NCI-H82 (cell line): ENCODE measurements at places on chromosomes 11 and 22.

GRCh38 chr11:45852712-45853101 lies 5.4 kb downstream of the CRY2 start:
- DNase-seq, result no peak

DNA sequence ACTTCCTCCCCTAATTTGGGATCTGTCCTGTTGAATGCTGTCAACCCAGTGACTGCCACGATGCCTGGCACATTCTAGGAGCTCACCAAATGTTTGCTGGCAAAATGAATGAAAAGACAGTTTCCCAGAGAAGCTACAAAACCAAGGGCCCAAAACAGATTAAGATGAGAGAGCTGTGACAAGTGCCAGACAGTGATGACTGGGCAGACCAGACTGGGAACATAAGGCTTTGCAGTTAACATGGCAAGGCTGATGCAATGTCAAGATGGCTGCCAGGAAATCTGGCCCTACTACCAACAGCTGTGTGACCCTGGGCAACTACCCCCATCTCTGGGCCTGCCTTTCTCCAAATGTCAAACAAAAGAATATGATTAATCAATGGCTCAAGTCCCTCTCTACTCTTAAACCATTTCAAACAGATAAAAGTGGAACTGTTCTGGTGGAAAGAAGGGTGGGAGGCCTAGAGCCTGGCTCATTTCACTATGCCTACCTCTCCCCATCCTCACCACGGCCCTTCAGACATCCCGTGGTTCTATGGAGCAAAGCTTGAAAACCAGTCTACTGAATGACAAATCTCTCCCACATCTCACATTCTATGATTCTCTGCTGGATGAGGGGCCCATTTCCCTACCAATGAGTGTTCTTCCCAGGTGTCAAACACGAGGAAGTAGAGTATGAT lies 12.8 kb downstream of the AP1B1 start:
- peak; percentile 4 for DNase-seq

GRCh38 chr22:46287873-46288751 lies 8.6 kb upstream of the GTSE1 start:
- no peak for DNase-seq

DNA sequence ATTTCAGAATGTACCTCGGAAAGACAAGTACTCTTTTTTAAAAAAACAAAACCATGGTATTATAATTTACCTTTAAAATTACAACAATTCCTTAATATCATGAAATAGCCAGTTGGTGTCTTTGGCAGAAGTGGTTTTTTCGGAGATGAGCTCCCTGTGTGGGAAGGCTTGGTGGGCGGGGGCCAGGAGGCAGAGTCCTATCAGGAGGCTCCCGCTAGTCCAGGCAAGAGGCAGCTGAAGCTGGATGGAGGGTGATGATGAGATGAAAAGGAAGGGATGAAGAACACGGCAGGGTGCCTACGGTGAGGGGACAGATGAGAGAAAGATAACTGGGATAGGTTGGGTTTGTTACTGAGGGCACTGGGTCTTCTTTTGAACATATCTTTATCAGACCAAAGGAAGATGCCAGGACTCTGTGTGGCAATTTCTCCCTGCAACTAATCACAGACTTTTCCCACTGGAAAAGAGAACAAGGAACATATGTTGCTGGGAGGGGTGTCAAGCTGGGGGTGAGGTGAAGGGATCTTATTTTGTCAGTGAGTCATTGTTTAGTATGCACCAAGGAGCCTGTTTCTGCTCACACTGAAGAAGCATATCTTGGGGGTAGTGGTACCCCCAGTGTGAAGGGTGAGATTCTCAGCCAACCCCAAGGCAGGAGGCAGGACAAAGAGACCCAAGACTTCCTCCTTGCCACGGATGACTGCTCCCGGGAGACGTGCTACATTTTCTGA lies 91.5 kb upstream of the YWHAH start:
- DNase-seq, result no peak

GRCh38 chr22:16586991-16587390 lies 5.6 kb downstream of the CCT8L2 start:
- DNase-seq, result no peak

- no peak for DNase-seq
These were observed 181.1 kb downstream of the MIAT start for GRCh38 chr22:26838471-26838825.

- DNase-seq, result no peak
These were observed 41.0 kb downstream of the FDX1 start for GRCh38 chr11:110470716-110471115.

DNA sequence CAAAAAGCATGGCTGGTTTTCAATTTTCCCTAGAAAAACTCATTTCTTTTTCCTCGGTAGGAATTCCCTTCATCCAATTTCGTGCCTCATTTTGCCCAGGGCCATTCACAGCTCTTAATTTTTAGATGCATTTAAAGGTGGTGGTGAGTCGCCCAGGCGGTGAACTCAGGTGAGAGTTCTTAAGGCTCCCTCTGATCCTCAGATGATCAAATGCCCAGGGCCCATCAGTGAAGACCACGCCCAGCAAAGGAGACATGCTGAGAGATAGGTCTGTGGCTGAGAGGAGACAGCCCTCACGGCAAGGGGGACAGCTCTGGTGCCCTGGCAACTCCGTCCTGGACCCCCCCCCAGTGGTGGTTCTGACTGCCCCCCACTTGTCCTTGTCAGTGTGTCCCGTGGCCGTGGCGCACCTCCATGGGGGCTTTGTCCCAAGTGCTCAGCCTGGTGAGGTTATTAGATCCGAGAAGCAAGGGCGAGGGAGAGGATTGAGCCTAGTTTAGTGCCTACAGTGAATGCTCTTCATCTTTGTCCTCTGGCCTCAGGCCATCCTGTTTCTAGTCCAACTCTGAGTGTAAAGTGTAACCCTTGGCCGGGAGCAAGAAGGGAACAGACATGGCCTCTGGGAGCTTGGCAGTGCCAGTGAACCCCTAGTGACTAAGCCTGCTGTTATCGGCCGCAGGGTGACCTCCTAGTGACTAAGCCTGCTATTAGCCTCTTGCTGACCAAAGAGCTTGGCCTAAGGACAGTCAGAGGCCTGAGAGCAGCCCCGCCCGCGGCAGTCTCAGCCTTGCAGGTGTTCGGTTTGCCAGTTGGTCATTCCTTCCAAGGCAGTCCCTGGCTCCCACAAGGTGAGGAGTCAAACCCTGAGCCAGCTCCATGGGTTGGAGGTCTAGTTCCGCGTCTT lies 83.5 kb downstream of the CTTN start:
- no peak for DNase-seq

GRCh38 chr11:1237851-1238250 lies 15.0 kb downstream of the MUC5B start:
- DNase-seq, result no peak

DNA sequence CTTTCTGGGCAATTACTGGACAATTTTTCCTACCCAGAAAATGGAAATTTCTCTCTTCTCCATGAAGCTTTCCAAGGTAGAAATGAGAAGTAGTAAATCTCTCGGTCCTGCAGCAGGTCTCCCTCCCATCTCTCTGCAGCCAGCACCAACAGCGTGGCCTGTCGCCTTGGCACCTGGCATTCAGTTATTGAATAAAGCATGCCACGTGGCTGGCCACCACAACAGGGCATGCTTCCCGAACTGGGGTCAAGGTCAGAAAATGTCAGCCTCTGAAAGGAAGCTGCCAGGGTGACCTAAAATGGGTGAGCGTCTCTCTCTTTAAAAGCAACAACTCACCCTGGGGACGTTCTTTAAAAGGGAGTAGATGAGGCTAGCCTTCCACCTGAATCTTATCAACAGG lies 14.0 kb downstream of the CACNG2 start:
- DNase-seq, result no peak

DNA sequence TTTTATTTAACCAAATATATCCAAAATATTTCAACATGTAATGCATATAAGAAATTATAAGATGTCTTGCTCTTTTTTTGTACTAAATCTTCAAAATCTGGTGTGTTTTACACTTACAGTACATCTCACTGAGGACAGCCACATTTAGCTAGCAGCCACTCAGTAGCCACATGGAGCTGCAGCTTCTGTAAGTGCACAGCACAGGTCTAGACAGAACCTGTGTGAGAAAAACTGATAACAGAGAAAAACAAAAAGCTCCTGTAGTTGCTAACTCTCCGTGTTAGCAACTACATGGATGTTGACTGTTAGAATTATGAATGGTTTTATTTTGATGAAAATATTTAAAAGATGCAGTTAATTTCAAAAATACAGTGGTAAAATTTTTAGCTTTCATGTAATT lies 22.2 kb downstream of the ASRGL1 start:
- no peak for DNase-seq

GRCh38 chr11:3174387-3174786 lies 9.3 kb upstream of the OSBPL5 start:
- DNase-seq, result no peak

DNA sequence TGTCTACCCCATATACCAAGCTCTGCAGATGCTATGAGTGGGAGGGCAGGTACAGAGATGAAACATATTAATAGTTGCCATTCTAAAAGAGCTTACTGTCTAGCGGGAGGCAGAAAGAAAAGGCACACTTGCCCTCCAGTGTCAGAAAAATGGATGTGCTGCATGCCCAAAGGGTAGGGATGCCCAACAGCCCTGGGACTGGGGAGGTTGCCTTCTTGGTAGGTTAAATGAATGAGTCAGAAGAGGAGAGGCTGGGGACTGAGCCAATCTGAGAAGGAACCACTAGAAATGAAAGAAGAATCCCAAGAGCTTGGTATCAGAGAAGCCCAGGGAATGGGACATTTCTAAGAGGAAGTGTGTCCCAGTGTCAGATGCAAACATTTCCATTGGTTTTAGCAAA lies 1.2 kb downstream of the BIRC3 start:
- no peak for DNase-seq

- DNase-seq, result no peak
These were observed 78.7 kb upstream of the MYOD1 start for GRCh38 chr11:17640493-17641164.

DNA sequence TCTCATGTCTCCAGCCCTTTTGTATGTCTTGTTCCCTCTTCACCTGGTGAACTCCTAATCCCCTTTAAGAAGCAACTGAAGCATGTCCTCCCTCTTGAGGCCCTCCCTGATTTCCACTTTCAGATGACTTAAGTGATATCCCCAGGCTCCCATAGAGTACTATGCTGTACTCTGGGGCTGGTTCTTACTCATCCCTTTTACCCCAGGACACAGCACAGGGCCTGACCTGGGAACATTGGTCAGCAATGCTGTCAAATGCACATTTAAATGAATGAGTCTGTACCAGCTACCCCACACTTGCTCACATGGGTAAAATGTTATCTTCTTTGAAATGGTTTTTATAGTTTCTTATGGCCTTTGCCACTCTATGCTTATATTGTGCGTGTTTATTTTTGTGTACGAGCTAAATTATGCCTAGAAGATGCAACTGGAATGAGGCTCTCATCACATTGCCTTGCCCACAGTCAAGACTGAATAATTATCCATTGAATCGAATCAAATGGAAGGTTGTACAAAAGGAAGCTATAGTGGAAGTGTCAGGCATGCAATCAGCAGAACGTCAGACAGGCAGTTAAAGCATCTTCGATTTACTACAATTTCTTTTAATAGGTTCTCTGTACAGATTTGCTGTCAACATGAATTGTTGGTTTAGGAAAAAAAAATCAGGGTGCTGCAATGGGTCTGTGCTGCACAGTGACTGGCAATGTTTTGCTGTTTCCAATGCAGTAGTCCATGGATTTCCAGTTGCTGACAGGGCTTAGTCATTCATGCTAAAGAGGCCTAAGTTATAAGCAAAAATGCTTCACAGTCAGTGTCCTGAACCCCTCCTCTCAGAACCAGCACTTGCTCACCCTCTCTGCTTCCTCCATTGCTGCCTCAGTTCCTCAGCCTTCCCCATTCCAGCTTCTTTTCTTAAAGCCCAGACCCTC lies 79.5 kb downstream of the PARVA start:
- DNase-seq, result no peak

DNA sequence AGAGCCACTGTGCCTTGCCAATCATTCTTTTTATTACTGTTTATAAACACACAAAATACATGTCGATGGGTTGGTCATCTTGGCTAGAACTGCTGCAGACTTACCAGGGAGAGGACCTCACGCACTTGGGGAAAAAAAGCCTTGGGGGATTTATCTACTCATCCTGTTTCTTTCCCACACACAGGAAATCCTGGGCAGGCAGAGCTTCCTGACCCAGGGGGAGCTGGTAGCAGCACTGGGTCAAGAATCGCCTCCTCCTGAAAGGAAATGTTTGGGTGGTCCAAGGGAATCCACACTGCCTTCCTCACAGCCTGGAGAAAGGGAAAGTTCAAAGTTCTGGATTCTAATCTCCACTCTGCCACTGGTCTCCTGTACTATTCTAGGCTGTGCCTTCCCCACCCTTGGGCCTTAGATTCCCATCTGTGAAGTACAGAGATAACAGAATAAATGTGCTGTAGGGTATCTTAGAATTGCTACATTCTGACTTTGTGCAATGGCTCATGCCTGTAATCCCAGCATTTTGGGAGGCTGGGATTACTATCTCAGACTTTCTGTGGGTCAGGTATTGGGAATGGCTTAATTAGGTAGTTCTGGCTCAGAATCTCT lies 31.2 kb upstream of the SMTN start:
- no peak for DNase-seq

DNA sequence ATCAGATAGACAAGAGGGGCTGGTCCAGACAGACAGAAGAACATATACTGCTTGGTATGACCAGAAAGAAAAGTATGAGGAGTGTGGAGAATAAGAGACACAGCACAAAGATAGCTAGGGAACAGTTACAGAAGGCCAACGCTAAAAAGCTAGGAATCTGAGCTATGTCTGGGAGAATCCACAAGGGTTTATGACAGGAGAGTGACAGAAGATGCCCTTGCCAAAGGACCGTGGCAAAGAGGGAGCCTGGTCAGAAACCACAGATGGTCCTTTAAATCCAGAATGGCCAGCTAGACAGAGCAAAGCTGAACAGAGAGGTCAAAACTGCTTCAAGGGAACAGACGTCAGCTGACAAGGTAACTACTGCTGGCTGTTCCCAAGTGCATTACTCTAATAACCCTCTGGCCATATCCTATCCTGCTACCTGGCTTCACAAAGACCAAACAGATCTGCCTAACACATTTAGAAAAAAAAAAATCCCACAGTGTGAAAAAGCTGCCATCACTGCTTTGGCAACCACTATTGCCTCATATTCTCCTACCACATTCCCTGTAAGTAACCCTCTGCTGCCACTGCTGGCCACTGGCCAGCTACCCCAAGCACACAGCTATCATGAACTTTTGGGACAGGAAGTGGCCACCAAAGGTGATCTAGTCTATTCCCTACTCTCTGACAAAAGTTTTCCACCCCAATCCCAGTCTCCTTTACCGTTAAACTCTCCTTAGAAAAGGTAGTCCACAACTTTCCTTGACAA lies 7.3 kb downstream of the SERGEF start:
- no peak for DNase-seq
